CD4-positive, alpha-beta T cell treated with Interferon alpha-2 for 1 hour (primary cell): ENCODE measurements at places on chromosomes 11 and 22.

GRCh38 chr11:36091256-36091811 lies 147.5 kb downstream of the LDLRAD3 start:
- no peak for DNase-seq

- peak; percentile 16 for DNase-seq
These were observed 673 bp downstream of the CDON start for GRCh38 chr11:126061707-126062678.

DNA sequence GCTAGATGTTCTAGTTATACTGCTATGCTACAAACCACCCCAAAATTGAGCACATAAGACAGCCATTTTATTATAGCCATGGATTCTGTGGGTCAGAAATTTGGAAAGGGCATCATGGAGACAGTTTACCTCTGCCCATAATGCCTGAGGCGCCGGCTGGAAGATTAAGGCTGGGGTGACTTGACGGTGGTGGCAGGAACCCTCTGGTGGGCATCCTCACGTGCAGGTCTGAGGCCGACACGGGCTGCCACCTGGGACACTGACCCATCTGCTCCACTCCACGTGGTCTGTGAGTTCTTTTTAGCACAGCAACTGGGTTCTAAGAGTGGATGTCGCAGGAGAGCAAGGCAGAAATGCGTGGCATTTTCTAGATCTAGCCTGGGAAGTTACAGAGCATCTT lies 40.0 kb upstream of the PRDM11 start:
- DNase-seq, result no peak

GRCh38 chr11:36056160-36056751 lies 112.4 kb downstream of the LDLRAD3 start:
- DNase-seq, result no peak

GRCh38 chr11:125079151-125079877 lies 16.2 kb downstream of the SLC37A2 start:
- no peak for DNase-seq

- peak; percentile 34 for DNase-seq
These were observed 4.4 kb downstream of the NAALADL1 start for GRCh38 chr11:65053827-65054508.

- DNase-seq, result no peak
These were observed 44.4 kb downstream of the INSC start for GRCh38 chr11:15159085-15159484.

- DNase-seq, result no peak
These were observed 434 bp downstream of the BANF1 start for GRCh38 chr11:66002648-66003225.

- DNase-seq, result no peak
These were observed 127.1 kb upstream of the OR9Q1 start for GRCh38 chr11:57896361-57897145.

GRCh38 chr22:41528938-41529561 lies 15.2 kb downstream of the POLR3H start:
- DNase-seq, result no peak

DNA sequence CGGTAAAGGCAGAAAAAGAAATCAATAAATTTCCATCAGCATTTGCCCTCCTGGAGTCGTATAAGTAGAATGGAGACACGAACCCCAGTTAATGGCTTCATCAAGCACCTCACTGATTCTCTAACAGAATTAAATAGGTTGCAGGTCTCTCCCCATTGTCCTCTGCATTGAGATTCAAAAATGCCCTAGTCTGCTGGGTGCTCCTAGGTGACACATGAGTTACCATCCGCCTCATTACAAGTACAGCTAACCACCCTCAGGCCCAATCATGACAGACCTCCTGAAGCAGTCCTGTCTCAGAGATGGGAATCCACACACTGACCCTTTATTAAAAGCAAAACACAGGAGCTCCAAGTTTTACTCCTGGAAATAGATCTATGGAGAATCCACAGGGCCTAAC lies 31.4 kb downstream of the HSPA8 start:
- DNase-seq, result no peak

GRCh38 chr22:25770333-25770732 lies 28.3 kb downstream of the MYO18B start:
- no peak for DNase-seq

GRCh38 chr11:48013269-48013901 lies 33.0 kb downstream of the PTPRJ start:
- DNase-seq, result peak; percentile 72

- no peak for DNase-seq
These were observed 385 bp downstream of the TST start for GRCh38 chr22:37018815-37019308.

DNA sequence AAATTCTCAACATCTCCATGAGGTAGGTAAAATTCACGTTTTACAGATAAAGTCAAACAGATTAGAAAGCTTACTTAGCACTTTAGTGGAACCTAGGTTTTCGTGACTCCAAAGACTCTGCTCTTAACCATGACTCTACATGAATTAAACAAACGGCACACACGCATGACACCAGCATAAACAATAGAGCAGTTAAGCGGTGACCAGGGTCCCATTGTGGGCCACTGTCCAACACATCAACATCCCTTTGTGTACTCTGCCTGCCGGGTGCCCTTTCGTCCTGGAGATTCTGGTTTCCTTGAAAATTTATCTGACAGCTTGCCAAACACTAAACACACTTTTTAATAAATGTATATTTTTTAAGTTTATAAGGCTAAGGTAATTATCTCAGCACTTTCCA lies 941.7 kb downstream of the OPCML start:
- no peak for DNase-seq

DNA sequence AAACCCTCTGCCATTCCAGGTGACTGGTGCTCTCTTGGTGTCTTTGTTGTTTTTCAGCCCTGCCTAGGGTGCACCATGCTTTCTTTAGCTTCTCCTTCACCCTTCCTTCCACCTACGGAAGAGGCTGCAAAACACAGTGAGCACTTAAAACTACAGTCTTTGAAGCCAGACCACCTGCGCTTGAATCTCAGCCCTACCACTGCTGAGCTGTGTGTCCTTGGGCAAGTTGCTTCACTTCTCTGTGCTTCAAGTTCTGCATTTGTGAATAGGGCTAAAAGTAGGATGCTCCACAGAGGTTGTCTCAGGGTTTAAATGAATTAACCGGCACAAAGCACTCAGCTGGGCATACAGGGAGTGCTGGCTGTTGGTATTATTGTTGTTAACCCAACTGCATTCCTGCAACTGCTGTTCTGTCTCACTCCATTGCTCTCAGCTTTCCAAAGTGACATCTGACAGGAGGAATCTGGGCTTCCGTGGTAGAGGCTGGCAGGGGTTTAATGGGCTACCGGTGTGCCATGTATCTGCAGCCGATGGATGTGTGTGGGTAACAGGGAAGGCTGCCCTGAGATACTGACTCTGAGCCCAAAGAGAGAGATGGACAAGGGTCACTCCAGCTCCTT lies 139.3 kb downstream of the FBXO7 start:
- no peak for DNase-seq

DNA sequence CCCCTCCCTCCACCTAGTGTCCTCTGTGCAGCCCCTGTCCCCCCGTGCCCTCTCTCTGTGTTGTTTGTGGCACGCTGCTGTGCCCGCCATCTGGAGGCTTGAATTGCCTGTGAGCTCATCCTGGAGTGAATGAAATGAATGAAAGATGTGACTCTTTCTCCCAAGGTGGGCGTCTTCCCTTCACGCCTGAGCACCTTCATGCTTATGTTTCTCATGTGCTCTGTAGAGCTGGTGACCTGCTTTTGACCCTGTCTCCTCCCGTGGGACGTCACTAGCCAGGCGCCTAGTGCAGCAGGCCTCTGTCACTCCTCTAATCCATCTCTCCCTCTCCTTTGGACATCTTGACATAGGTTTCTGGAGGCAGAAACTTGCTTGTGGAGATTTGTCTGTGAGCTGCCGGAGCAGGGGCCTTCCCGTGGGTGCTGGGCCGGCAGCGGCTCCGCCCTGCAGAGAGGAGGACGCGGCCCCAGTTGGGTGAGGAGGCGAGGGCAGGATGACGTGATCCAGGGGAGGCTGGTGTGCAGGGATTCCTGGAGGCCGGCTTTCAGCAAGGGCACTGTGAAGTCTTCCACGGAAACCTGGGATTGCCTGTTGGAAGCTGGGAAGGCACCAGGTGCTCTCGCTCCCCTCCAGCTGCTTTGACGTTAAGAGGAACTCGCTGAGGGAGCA lies 40.6 kb downstream of the MUC6 start:
- DNase-seq, result no peak
